ENCODE measurements at places on chromosomes 7 and 10.

GRCh38 chr10:33152146-33152545, 182.3 kb downstream of the NRP1 start:
- no peak for DNase-seq

DNA sequence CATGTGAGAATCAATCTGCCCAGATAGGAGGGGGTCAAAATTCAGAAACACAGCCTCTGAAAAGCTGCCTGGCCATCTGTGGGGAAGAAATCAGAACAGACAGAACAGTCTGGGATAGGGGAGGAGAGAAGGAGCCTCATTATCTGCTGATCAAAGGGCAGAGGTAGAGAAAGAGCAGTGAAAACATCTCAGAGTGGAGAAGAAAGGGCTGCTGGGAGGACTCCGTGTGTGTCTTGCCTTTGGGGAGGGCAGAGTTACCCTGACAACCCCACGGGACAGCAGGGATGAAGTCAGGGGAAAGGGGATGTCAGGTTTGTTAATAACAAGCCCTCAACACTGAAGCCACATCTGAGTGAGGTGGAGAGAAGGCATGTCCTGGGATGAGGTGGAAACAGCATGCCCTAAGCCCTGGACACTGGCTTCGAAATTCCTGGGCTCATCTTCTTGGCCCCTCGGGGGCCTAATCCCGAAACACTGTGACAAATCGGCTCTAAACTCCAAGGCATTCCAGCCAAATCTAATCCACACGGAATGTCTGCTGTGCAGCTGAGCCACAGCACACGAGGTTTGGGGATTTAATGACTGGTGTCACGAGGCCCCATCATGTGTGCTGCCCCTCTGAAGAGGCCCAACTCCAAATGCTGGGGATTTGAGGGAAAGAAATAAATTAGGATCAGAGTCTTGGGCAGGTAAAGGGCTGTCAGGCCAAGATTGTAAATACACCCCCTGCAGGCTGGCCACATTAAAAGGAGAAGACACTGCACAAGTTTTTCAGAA, 82.8 kb upstream of the FGFR2 start:
- DNase-seq, result no peak

DNA sequence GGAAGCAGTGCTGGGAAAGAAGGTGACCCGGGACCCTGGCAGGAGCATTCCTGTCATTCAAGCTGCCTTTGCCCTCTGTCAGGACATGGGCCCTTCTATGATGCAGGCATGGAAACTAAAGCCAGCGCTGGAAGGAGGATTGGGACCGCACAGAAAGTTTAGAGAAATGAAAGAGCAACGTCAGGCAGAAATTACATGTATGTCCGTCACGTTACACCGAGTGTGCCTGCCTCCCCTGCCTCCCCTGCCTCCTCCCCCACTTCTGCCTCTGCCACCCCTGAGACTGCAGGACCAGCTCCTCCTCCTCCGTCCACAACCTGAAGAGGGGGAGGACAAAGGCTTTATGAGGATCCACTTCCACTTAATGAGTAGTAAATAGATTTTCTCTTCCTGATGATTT, 13.9 kb upstream of the PWWP2B start:
- DNase-seq, result no peak

- DNase-seq, result no peak
These were observed 62.7 kb upstream of the CREB5 start for GRCh38 chr7:28349637-28350036.

GRCh38 chr7:98314469-98314868, 33.0 kb downstream of the BRI3 start:
- DNase-seq, result no peak

DNA sequence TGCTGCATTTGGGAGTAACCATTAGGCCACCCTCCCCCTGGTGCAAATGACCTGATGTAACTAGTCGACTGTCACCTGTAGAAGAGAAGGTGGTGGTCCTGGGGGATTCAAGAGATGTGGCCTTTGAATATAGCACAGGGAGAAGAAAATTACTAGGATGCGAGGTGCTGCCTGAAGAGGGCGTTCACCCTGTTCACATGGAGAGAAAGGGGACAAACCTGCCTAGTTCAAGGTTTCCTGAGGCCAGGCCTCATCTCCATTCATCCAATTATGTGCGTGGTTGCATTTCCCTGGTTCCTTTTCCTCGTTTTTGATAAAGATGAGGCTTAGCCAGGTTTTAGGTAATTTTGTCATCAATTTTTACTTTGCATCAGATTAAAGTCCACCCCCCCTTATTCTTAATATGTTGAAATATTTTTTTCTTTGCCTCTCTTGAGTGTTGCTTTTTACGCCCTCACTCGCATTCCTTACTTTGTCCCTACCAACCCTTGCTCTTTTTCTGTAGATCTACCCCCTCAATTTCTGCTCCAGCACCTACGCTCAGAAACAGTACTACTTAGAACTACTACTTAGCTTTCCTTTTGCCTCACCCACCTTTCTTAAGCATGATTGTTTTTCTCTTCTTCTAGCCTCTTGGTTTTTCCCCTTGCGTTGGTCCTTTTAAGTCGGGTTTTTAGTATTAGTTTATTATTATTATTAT, 13.7 kb downstream of the CLCN1 start:
- DNase-seq, result no peak

GRCh38 chr10:6918305-6918704, 338.2 kb upstream of the PRKCQ start:
- DNase-seq, result peak; percentile 69

GRCh38 chr7:12458520-12459131, 55.0 kb upstream of the VWDE start:
- DNase-seq, result peak; percentile 49

- no peak for DNase-seq
These were observed 11.6 kb downstream of the VENTX start for GRCh38 chr10:133249094-133249780.

GRCh38 chr7:91165846-91166230, 98.4 kb upstream of the FZD1 start:
- DNase-seq, result no peak

DNA sequence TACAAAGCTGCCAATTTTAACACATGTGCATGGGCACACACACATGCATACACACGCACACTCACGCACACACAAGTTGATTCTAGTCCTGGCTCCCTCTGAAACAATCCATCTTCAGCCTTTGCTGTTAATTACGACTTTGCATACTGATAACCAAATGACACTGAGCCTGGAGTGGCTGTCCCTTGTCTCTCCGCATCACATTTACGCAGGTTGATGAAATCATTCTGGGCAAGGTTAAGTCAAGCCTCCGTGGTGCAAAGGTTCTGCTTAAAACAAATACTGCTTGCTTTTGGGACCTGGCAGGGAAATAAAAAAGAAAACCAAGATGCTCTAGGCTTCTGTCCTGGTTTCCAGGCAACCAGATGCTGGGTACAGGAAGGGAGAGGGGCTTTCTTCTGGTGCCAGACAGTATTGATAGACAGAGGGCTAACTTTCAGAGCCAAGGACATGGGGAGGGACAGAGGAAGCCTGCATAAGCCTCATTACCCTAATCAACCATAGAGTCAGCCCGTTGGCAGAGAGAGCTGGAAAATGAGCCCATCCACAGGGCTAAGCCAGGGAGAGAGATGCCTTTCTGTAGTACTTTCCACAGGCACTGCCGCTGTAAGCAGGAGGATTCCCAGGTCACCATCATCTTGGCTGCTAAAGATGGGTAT, 233.0 kb downstream of the WDR11 start:
- DNase-seq, result no peak

DNA sequence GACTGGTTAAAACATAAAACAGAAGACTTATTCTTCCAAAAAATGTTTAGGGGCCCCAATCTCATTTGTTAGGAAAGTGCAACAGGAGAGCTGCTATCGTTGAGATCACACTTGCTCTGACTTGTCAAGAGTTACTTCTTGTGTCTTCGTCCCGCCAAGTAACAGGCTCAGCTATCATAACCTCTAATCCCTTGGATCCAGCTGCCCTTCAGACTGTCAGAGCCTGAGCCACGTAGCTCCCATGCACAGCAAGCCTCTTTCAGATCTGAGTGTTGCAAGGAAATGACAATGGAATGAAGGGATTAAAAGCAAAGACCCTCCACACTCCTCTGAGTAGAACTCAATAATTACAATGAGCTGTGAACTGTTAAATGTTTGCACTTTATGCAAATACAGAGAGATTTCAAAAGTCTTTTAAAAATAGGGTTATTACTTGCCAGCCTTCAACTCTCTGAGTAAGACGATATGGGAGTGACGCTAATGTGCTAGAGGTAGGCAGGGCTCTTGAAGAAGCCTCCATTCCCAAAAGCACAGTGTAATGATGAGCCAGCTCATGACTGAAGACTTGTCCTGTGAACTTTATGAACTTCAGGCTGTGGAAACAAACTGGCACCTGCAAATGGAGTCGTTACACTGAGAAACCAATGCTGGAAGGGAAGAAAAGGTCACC, 28.4 kb upstream of the CDK13 start:
- DNase-seq, result no peak

DNA sequence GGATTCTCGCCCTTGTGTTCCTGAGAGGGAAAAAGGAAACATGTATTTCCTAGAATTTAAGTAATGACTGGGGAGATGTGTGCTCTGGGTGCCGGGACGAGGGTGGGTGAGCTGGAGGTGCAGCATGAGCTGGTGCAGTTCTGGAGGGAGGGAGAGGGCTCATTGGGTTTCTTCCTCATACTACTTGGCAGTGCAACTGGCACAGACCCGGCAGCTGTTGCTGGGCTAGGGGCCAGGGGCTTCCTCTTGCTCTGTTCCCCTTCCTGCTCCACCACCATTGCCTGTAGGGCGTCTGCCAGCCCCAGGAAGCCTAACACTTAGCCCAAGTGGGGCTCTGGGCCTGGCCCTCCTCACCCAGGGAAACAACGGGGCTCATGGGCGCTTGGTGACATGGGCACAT, 5.9 kb downstream of the RET start:
- no peak for DNase-seq

DNA sequence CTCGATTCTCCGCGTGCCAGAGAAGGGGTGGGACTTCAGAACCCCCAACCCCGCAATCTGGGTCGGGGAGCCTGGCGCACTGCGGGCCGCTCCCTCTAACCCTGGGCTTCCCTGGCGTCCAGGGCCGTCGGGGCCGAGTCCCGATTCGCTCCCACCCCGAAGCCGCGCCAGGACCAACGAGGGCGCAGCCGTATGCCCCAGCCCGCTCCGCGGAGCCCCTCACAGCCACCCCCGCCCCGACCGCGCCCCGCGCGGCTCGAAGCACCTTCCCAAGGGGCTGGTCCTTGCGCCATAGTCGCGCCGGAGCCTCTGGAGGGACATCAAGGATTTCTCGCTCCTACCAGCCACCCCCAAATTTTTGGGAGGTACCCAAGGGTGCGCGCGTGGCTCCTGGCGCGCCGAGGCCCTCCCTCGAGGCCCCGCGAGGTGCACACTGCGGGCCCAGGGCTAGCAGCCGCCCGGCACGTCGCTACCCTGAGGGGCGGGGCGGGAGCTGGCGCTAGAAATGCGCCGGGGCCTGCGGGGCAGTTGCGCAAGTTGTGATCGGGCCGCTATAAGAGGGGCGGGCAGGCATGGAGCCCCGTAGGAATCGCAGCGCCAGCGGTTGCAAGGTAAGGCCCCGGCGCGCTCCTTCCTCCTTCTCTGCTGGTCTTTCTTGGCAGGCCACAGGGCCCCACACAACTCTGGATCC, at the start of gene LEP:
LEP (plus strand) TSS at position 583 of the 691 bp plus-strand sequence. CDS start 10,741 bp downstream, outside the sequence.
- DNase-seq, result no peak

DNA sequence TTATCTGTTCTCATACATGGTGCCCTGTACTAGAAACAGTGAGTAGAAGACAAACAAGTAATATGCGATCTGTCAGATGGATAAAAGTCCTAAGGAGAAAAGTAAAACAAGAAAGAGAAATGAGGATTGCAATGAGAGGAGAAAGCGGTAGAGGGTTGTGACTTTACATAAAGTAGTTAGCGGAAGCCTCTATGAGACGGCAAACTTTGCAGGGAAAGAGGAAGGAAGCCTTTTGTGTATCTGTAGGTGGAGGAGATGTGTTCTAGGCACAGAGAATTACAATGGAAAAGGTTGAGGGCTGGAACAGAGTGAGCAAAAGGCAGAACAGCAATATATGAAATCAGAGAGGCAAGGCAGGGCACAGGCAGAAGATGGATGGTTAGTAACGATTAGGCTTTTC, 150.4 kb upstream of the SEMA3E start:
- no peak for DNase-seq

- DNase-seq, result no peak
These were observed 539 bp upstream of the FAM241B start for GRCh38 chr10:69629519-69629896.

DNA sequence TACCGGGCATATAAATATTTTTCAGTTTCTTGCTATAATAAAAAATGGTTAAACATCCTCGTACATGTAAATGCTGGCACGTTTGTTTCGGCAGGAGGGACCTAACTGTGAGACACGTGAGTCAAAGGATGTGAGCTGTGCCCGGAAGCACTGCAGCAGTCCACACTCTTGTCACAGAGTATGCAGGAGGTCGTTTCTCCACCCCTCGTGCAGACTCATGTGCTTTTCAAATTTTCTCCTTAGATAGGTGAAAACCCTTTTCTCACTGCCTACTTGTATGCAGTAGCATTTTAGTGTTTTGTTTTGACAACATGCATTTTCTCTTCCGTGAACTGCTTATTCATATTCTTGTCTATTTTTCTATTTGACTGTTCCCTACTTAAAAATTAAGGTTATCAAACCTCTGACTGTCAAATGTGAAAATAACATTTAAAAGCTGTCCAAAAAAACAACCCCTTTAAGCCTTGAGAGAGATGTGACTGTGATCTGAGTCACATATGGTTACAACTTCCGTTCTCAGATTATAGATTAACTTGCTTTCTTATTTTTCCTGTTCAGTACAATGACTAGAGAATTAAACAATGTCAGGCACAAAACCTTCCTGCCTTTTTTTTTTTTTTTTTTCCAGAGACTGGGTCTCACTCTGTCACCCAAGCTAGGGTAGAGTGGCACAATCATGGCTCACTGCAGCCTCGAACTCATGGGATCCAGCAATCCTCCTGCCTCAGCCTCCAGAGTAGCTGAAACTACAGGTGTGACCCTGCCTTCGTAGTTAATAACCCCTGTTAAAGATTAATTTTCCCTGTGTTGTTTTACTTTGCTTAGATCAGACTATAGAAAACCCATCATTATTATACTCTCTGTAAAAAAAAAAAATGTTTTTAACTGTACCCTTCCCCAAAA, 45.1 kb downstream of the DPY19L1 start:
- DNase-seq, result peak; percentile 82

DNA sequence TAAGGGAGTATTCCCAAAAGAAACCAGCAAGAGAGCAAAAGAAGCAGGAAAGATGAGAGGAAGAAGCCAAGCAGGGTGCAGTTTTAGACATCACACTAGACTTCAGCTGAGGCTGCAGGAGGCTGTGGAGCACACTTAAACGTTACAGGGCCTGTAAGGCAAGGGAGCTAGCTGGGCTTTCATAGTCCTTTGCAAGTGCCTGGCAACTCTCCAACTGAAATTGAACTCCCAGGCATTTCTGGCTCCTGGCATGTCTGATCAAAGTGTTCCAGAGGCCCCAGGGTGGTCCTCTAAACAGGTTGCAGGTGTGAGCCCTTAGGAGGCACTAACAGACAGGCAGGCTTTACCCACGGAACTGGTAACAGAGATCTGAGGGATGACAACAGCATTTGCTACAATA, 750.2 kb downstream of the XPNPEP1 start:
- no peak for DNase-seq
